ENCODE measurements at places on chromosomes 7 and 10. TPM values are rescaled to one million over a fixed set of nuclear protein-coding genes. Genes with fewer than 3 reads are reported as not detected.
A peak's percentile ranks its signal among the peaks of the same experiment; 100 is the strongest.

DNA sequence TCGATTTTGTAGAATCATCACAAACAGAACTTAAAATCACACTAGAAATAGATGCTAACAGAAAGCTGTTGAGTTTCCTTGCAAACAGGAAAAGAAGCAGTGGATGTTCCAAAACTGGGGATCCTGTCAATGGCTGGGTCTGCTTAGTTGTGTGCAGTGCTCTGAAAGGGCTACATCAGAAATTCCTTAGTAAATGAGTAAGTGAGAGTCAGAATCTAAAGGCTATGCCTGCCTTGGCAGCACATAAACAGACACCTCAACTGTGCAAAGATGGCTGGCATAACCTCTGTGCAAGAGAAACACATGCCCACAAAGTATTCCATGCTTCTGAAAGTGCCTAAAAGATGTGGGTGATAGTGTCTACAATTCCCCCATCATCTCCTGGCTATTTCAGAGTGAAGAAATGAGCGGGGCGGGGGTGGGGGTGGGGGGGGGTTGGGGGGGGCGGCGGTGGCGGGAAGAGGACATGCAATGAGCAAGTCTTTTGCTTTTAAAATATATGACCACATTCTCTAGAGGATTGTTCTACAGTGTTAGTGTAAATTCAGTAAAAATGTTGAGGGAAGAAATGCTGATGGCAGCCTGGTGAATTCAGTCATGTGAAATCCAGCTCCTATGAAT is 138.1 kb upstream of the LAMB4 start:
- no peak for DNase-seq

DNA sequence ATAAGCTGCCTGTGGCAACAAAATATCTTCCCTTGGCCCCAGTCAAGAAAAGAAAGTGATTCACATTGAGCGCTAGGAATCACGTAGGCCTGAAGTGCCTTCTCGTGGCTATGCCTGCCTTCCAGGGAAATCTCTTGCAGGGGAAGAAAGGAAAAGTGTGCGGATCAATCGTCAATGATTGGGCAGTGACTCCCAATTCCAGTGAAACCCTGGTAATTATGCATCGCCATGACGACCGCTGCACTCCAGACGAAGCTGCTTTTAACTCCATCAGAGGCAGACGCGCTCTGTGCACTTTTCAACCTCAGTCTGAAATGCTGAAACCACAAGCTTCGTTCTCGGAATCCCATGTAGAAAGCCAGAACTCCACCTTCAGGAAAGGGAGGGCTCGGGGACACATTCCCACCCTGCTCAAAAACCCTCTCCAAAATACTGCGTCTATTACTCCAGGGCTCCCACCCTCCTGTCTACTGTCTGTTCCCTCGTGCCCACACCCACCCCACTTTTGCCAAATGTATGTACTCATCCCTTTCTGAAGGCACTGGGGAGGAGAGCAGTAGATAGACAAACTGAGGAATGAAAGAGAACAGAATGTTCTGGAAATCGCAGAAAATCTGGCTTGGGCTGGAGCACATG is 24.2 kb upstream of the PRKAG2 start:
- DNase-seq, result no peak

- DNase-seq, result no peak
These were observed 136.8 kb downstream of the KLF6 start for GRCh38 chr10:3648170-3648569.

DNA sequence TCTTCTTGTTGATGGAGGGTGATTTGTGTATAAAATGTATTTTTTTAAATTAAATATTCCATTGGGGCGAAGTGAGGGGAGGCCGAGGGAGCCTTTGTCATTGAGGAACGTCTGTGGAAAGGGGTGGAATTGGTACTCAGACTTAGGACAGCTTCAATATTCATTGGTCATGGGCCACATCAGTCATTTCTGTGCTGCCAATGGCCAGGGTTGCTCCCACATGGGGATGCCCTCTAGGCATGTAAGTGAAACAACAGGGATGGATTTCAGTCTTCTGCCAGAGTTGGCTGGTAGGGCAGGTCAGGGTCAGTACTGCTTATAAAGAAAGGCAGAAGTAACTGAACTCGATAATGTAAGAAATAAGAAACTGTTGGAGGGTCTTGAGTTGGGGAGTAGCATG is 47.2 kb downstream of the NEURL1 start:
- no peak for DNase-seq

GRCh38 chr10:119931871-119932270 is 39.3 kb downstream of the SEC23IP start:
- no peak for DNase-seq

DNA sequence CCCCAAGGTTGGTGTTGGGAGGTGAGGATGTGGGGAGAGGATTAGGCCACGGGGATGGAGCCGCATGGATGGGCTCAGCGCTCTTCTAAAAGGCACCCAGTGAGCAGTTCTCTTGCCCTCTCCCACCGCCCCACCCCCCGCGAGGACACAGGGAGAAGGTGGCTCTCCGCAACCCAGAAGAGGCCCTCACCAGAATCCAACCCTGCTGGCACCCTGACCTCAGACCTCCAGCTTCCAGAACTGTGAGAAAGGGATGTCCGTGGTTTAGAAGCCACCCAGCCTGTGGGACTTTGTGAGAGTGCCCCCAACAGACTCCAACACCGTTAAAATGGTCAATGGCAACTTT is 242.8 kb upstream of the PPP2R2D start:
- DNase-seq, result no peak

DNA sequence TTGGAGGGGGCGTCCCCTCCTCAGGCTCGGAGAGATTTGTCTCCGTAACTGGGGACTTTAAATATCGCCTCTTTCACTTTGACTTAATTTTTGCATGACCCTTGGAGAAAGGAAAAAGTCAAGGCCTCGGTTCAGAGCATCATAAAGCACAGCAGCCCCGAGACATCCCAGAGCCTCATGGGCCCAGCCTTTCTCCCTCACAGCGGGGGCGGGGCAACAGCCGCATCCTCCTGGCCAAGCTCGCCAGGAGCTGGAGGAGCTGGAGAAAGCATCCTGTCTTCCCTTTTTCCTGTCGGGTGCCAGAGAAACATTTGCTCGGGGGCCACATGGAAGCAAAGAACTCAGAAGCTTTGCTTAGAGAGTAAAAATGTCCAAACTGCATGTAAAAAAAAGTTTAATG is 43.6 kb upstream of the DPYSL4 start:
- no peak for DNase-seq

DNA sequence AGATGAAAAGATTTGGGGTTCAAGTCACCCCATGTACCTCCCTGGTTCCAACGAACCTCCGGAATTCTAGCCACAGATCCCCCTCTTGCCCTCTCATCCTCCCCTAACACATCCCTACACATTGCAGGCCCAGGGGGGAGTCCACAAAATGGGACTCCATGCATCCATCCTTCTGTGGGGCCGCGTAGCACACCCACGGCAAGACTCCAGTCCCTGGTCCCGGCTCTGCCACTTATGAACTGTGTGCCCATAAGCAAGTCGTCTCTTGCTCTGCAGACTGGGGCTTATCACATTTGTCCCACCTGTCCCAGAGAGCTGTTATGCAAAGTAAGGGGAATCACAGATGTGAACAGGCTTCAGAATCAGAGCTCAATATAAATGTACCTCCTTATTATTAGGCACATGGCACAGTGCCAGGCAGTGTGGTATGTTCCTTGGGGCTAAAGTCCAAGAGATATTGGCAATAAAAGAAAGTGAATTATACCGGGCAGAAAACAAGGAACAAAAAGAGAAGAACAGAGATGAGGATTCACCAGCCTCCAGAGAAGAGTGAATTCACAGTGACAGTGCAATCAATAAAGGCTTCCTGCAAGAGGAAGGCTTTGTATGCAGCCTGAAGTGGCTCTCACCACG is 73.9 kb downstream of the KCNMA1 start:
- DNase-seq, result no peak

- no peak for DNase-seq
These were observed 997 bp upstream of the ZNF138 start for GRCh38 chr7:64793106-64793755.

DNA sequence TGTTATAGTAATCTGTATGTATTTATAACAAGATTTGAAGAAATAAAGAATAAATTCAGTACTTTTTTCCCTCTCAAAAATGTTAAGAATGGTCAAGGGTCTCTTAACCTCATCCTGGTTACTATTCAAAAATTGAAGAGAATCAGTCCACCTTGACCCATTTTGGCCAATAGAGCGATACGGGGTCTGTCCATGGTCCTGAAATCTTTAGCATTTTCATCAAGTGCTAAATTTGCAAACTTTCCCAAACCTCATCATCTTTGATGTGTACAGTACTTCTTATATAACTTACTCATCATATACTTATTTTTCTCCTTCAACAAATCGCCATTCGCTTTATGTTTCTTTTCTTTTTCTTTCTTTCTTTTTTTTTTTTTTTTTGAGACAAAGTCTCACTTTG is 23.6 kb downstream of the TMEM178B start:
- DNase-seq, result peak; percentile 3

- DNase-seq, result no peak
These were observed 69.4 kb downstream of the EBF3 start for GRCh38 chr10:129894698-129895097.

DNA sequence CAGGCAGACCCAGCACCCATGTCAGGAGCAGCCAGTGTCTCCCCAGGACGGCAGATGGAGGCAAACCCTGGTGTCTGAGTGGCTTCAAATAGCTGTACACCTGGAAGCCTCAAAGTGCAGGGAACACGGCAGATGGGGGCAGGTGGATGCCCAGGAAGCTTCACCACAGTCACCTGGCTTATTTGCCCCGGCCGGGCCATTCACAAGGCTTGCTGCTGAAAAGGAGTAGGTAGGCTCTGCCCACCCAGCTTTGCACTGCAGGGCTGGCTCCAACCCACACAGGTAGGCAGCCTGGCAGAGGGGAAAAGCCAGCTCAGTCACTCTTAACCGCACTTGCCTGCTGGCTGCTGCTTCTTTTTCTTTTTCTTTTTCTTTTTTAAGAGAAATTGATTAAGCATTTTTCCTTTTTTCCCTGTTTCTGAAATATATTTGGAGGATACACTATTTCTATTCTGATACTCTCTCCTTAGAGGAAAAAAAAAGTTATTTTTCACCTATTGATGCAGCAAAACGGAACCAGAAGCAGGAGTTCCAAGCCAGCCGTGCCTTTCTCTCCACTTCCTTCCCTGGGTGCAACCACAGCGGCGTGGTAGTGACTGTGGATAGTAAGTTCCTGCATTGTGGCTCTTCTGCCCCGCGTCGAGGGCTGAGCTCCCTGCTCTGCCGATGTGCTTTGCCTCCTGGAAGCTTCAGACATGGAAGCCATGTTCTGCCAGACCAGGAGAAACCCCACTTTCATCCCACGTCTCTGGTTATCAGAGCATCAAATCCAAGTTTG is 118.3 kb downstream of the KLF6 start:
- peak; percentile 61 for DNase-seq

DNA sequence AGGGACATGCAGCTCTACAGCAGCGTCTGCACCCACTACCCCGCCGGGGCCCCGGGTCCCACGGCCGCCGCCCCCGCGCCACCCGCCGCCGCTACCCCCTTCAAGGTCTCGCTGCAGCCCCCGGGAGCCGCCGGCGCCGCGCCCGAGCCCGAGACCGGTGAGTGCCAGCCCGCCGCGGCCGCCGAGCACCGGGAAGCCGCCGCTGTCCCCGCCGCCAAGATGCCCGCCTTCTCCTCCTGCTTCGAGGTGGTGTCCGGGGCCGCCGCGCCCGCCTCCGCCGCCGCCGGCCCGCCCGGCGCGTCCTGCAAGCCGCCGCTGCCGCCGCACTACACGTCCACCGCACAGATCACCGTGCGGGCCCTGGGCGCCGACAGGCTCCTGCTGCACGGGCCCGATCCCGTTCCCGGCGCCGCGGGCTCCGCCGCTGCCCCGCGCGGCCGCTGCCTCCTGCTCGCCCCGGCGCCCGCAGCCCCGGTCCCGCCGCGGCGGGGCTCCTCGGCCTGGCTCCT is 631 bp downstream of the OTUD1 start:
- peak; percentile 43 for DNase-seq

- peak; percentile 58 for DNase-seq
These were observed 8.7 kb upstream of the BAMBI start for GRCh38 chr10:28668363-28669226.

DNA sequence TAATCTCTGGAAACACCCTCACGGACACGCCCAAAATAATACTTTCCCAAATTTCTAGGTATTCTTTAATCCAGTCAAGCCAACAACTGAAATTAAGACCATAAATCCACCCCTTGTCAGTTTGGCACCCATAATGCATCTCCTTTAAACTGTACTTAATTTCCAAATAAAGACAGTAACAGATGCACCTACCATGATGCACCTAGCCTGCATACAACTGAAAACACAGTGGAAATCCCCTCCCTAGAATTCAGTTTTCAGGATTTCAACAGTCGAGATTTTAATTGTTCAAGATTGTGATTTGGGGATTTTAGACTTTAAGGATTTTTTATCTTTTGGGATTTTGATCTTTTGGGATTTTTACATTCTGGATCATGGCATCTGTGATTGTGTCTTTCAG is 17.1 kb downstream of the STK17A start:
- no peak for DNase-seq

DNA sequence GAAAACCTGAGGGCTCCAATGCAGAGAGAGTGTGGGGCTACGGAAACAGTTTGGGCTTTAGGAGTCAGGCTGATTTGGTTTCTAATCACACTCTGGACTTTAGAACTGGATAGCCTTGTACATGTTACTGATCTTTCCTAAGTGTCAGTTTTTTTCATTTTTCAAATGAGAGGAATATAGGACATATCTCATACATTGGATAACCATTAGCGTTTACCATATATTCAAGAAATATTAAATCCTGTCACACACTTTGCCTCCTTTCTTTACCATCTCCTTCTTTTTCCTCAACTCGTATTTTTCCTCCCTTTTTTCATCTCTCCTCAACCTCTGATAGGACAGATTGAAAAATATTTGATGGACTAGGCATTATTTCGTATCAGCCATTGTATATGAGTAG is 885.7 kb downstream of the LRMDA start:
- DNase-seq, result no peak

DNA sequence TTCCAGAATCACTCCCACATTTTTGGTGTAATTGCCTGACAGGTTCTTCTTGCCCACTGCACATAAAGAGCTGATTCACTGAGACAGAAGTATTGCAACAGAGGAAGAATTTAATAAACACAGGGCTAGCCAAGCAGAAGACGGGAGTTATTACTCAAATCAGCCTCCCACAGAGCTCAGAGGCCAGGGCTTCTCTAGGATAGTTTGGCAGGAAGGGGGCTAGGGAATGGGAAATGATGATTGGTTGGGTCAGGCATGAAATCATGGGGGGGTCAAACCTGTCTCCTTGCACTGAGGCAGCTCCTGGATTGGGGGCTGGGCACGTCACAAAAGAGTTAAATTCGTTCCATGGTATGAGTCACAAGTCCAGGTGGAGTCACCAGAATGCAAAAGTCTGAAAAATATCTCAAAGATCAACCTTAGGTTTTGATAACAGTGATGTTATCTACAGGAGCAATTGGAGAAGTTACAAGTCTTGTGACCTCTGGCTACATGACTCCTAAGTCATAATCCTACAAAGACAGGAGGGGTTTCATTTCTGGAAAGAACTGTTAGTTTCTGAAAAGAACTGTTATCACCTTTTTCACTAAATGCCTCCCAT is 30.2 kb upstream of the ERCC6 start:
- no peak for DNase-seq

Gene ZNF33B
- total RNA-seq, result 5.8 TPM

Gene C10orf53
- not detected for total RNA-seq

Gene PLAU
- 0.47 TPM for total RNA-seq

Gene HOXA7
- not detected for total RNA-seq

Gene SLC26A5
- not detected for total RNA-seq

Gene CNOT4
- total RNA-seq, result 22.0 TPM

Gene STARD3NL
- total RNA-seq, result 28.0 TPM

Gene GPER1
- total RNA-seq, result 0.16 TPM

Gene SFTPA1
- total RNA-seq, result not detected

Gene GIMAP5
- 37.6 TPM for total RNA-seq

Gene RAB19
- total RNA-seq, result 6.4 TPM

Gene UCN3
- not detected for total RNA-seq

Gene FAM24B
- total RNA-seq, result 9.0 TPM

Measured in activated CD8-positive, alpha-beta T cell treated with anti-CD3 and anti-CD28 coated beads for 36 hours (primary cell).